ENCODE measurements at places on chromosomes 1 and 21.

DNA sequence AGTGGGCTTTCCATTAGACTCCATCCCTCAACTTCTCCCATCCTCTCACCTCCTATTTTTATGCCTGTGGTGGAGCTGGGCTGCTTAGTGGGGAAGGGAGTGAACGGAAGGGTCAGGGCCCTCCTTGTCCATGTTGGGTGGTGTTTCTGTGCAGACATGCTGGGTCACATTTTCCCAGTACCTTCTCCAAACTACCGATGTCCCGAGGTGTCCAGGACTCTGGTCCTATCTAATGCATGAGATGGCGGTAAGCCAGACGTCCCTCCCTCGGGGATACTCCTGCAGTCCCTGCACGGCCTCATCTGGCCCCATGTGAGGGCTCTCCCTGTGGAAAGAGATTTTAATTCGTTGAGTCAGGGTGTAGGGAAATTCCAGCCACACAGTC lies 61.0 kb downstream of the OBSCN start:
- peak; percentile 43 for DNase-seq

DNA sequence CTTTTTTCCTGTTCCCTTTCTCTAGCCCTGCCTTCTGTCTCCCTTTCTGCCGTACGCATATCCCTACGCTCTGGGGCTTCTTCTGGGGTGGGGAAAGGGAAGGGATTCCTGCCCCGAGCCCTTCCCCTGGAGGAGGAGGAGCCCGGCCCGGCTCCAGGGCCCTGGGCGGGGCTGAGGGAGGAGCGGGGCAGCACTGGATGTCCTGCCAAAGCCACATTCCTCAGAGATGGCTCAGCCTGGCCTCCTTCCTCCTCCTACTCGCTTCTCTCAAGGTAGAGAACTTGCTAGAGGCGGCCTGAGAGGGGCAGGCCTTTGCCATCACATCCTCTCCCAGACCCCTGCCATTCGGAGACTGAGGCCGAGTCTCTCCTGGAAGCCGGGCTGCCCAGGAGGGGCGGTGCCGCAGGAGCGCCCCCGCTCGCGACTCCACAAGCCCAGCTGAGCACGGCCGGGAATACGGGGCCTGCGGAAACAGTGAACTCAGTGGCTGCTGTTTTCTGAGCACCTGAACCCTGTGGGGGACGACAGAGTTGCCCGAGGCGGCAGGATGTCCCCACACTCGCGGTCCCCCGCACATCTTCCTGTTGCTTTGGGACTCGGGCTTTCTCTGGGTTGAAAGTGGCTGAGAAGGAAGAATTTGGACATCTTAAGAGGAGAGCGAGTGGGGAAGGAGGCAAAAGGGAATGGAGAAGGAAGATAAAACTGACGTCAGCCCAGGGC lies 12.2 kb downstream of the ADAMTSL4 start:
- DNase-seq: peak; percentile 93

GRCh38 chr1:83625646-83626045 lies 373.3 kb downstream of the TTLL7 start:
- no peak for DNase-seq

- DNase-seq: peak; percentile 41
Measured at GRCh38 chr1:46043458-46044017, 88.9 kb downstream of the PIK3R3 start.

- DNase-seq: peak; percentile 45
Measured at GRCh38 chr21:43919871-43920801, 55.1 kb downstream of the AGPAT3 start.

DNA sequence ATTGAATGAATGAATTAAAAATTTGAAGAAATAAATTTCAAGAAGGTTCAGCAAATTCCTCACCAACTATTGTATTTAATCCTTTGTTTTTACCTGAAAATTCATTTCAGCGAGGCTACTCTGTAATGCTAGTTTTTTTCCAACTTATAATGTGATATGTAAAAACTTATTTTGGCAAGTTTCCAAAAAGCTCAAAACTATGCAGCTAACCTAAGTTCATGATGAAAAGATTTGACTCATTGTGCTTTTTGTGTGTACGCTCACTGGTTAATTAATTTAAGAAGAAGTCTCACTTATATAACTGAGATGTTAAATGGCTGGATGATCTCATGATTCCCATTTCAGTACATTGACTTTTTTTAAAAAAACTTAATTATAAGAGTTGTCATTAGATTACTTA lies 196.0 kb upstream of the SAMSN1 start:
- DNase-seq: no peak

DNA sequence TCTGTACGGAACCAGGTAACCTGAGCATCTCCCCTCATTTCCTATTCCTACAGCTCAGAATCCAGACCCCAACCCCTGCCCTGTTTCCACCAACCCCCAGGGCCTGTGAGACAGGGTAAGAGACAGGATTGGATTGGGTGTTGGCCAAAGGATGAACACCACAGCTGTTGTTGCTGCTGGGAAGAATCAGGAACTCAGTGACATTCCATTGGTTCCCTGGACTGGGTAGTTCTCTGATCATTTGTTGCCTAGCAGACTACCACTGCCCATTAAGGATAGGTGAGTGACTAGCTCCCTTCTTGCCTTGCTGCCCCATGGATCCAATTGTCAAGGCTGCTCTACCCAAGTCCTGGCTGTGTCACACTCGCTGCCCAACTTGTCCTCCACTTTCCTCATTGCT lies 10.0 kb downstream of the NCSTN start:
- no peak for DNase-seq

DNA sequence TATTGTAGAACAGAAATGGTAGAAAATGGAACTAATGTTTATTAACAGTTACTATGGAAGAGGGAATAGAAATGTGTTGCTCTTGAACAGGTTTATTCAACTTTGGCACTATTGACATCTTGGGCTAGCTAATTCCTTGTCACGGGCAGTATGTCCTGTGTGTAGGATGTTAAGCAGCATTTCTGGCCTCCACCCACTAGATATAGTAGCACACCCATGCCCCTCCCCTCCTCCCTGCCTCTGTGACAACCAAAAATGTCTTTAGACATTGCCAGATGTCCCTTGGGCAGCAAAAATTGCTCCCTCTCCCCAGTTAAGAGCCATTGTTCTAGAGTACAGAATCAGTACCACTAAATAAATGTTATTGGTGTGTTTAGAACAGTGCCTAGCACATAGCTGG lies 91.4 kb upstream of the TPTE start:
- no peak for DNase-seq

DNA sequence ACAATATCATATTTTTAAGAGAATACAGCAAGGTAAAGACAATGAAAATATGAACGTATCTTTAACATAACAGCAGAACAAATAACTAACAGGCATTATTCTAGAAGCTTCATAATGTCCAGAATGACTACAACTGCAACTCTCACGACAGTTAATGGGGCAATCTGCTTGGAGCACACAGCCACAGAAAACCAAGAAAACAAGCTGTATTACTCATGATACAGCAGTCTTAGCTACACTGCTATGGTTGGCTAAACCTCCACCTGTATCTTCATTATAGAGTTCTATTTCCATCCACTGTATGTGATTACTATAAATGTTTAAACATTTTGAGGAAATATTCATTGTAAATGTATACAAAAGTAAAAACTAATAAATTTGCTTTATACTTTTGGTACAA lies 139.9 kb downstream of the DPYD start:
- no peak for DNase-seq

- no peak for DNase-seq
Measured at GRCh38 chr1:116006486-116006964, 30.2 kb downstream of the SLC22A15 start.

DNA sequence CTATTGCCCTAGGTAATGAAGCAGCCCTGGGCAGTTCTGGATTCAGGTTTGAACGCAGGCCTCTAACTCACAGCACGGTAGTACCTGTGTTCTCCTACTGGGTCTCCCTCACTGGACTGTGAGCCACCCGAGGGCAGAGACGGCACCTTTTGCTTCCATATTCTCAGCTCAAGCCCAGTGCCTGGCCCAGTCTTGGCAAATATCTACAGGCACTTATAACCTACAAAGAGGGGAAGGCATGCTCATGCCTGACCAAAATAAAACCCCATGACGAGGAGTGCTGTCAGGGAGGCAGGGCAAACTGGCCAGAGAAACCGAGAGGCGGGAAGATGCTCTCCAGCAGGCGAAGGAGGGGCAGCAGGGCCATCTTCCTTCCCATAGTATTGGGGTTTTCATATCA lies 91.1 kb downstream of the DDX20 start:
- no peak for DNase-seq

GRCh38 chr1:77571642-77572041 lies 110.8 kb downstream of the ZZZ3 start:
- DNase-seq: no peak

DNA sequence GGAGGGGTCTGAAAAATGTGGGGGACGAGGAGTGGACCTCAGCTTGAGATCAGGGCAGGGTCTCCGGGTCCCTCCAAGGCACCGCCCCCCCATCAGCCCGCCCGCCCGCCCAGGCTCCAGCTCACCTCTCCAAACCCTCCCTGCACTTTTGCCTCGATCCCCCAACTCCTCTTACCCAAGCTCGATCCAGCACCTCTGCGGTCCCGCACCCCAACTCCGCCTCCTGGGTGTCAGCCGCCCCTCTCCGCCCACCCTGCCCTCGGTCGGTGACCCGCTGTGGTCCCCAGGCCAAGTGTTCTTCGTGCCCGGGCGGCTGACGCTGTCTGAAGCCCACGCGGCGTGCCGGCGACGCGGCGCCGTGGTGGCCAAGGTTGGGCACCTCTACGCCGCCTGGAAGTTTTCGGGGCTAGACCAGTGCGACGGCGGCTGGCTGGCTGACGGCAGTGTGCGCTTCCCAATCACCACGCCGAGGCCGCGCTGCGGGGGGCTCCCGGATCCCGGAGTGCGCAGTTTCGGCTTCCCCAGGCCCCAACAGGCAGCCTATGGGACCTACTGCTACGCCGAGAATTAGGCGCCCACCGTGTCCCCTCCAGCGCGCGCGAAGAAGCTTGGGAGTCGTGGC lies 5.7 kb downstream of the HAPLN2 start:
- DNase-seq: no peak

DNA sequence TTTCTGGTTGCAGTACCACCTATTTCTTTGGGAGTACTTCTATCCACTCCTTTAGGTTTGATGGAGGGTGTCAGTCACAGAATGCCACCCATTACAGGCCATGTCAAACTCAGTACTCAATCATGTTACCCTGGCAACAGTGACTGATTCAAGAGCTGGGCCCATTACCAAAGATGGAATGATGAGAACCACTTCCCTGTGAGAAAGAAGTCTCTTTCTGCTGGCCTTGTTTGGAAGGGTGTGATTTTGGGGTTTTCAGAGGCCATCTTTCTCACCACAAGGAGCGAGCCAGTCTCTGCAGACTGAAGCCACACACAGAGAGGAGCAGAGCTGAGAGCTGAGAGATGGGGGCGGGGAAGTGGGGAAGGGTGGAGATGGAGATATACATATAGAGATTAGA lies 13.9 kb upstream of the STUM start:
- no peak for DNase-seq

- no peak for DNase-seq
Measured at GRCh38 chr1:157868654-157869053, 27.0 kb upstream of the CD5L start.

- DNase-seq: no peak
Measured at GRCh38 chr1:70896224-70896623, 151.4 kb downstream of the PTGER3 start.

- no peak for DNase-seq
Measured at GRCh38 chr21:40158366-40158765, 291.1 kb downstream of the PCP4 start.

- DNase-seq: no peak
Measured at GRCh38 chr1:172826096-172826741, 167.3 kb downstream of the FASLG start.

DNA sequence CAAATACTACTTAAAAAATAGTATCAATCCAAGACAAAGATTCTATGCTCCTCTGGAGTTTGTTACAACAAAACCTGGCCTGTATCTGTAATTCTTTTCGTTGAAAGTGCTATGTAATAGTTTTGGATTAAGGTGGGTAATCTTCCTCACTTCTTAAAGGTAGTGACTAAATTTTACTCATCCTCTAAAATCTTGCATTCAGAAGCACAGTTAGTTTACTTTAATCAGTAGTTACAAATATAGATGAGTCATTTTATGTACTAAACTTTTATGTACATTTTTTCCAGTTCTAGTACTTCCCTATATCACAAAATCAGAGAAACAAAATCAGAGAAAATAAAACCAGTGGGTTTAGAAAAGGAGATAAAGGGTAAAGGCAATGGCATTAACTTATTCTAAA lies 51.3 kb downstream of the ZNHIT6 start:
- DNase-seq: no peak

DNA sequence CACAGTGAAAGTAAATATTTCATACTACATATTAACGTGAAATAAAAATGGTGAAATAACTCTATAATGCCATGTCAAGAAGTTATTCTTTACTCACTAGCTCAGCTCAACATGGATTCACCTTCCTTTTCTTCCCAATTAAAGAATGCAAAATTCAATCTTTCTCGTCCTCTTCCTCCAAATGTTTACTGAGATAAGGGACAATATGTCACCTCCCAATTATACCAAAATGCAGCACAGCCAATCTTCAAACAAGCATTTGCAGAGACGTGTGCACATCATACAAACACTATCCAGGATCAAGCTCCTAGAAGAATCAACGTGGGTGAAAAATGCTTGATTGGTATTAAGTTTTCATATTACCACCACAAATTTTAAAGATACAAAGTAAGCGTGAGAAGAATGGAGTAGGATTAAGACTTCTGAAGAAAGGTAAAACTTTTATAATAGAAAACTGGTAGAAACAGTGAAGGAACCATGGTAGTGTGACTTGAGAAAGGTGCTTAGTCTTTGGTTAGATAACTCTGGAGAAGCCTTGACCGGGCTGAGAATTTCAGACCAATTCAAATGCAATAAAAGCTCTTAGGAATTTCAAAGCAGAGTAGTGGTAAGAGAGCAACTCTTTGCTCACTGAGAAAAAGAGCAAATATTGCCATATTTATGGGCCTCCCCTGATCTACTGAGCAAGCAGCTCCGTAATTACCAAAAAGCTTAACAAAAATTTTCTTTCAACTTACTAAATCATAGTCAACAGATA lies 7.2 kb downstream of the PTP4A2 start:
- no peak for DNase-seq

All from H1 (cell line).